Stromal cell of bone marrow (primary cell): ENCODE measurements at places on chromosomes 13 and 19.

DNA sequence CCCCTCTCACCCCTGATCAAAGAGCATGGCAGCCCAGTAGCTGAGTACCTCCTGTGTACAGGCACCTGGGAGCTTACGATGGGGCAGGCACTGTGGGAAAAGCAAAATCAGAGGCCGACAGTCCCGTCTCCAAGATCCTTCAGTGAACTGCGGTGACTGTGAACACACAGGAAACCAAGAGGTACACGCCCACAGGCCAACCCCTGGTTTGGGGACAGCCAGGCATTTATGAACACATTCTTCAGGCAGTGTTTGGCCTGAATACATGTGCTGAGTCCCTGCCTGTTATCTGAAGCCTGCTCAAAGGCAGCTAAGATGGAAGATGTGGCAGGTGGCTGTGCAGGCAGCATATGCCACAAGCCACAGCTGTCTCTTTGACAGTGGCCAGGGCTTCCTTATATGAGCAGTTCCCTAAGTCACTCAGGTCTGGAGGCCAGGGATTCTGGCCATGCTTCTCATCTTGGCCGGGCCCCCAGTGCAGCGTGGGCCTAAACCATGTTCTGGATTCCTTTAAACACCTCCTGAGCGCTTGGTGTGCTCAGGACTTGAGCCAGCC is 123.6 kb downstream of the UQCRFS1 start:
- no peak for DNase-seq

DNA sequence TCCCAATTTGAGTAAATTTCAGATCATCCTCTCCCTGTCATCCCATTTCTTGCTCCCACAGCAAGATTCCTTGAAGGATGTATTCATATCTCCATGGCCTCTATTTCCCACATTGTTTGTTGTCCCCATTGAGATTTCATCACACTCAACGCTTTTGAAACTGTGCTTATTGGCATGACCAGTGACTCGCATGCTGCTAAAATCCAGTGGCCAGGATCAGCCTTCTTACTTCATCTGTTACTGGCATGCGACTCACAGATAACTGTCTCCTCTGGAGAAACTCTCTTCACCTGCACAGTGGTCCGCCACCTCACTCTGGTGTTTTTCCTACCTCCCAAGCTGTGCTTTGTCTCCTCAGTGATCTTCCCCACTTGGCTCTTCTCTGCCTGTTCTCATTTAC is 95.8 kb downstream of the WASF3 start:
- peak; percentile 43 for DNase-seq

DNA sequence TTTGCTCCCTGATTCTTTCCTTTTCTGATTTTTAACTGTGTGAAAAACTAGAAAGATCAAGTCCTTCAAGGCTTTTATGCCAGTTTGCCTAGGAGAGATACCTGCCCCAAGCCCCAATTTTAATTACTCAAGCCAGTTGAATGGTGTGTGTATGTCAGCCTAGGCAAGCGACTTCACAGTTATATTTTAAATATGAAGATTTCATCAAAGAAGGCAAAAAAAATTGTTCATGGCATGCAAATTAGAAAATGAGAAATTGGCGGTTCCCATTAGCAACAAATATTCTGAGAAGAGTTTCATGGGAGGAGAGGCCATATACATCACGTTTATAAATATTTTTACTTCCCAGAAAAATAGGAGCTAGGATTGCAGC is 167.6 kb downstream of the SLC7A1 start:
- DNase-seq, result no peak

DNA sequence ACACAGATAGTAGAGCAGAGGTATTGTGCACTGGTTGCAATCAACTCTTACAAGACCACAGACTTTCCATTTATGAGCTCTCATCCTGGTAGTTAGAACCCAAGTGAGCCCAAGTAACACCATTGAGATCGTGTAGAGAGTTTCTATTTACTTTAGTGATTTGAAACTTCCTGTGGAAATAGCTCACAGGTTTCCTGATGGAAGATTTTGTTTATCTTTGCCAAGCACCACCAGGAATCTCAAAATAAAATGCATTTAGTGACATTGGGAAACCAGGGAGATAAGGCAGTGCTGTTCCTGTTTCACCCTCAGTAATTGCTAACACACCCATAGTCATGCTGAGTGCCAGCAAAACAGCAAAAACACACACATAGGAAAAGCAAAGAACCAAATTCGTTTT is 102.5 kb downstream of the FLT1 start:
- no peak for DNase-seq

DNA sequence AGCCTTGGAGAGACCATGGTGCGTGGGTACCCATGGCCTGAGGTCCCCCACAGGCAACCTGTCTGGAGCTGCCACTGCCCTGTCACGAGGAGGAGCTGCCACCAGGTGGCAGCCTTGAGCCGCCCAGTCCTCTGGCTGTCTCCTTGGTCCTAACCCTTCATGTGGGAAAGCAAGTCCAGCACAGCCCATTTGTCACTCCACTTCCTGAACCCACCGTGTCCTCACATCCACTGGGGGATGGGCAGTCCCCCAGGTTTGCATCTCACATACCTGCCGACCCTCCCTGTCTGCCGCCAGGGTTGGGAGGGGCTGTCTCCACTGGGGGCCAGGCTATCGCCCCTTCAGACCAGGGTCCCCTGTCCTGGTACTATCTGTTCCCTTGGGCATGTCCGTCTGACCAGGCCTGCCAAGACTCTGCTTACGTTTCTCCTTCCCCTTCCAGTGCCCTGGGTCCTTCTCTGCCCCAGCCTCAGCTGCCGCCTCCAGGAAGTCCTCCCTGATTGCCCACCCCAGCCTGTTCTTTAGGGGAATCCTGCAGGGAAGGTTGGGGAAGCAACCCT is 4.5 kb downstream of the FAM174C start:
- peak; percentile 54 for DNase-seq

- DNase-seq, result no peak
Measured at GRCh38 chr19:35776102-35776788, 881 bp downstream of the ARHGAP33 start.

GRCh38 chr19:5439452-5439851 is 15.8 kb upstream of the ZNRF4 start:
- no peak for DNase-seq

- no peak for DNase-seq
Measured at GRCh38 chr19:7670150-7670783, 1.4 kb downstream of the RETN start.

- DNase-seq, result no peak
Measured at GRCh38 chr13:26887594-26887993, 127.0 kb upstream of the GPR12 start.

DNA sequence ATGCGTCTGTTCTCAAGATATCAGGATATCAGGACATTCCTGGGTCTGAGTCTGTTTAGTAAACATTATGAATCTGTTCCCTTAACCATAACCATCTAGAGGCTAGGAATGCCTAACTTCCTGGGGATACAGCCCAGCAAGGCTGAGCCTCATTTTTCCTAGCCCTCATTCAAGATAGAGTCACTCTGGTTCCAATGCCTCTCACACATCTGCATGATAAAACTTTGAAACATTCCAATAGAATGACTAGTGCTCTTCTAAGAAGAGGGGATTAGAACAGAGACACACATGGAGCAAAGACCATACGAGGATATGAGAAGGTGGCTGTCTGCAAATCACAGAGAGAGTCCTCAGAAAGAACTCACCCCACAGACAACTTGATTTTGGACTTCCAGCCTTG is 20.6 kb upstream of the CABP5 start:
- DNase-seq, result no peak

GRCh38 chr13:88217883-88218282 is 546.7 kb downstream of the SLITRK5 start:
- DNase-seq, result no peak

- no peak for DNase-seq
Measured at GRCh38 chr19:17751912-17752273, 616 bp downstream of the FCHO1 start.

GRCh38 chr13:51781246-51782022 is 22.5 kb downstream of the DHRS12 start:
- no peak for DNase-seq

DNA sequence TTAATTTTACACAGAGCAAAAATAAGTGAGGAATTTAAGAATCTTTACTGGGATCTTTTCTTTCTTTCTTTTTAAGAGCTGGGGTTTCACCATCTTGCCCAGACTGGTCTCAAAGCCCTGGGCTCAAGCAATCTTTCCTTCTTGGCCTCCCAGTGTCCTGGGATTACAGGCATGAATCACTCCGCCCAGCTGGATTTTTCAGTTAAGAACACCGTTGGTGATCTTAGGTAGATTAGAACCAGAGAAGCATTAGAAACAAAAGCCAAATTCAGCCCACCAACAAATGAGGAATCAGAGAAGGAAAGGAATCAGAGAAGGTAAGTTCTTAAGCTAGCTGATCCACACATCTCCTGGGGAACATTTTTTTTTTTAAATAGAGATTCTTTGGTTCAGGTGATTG is 34.2 kb downstream of the EPSTI1 start:
- DNase-seq, result no peak

DNA sequence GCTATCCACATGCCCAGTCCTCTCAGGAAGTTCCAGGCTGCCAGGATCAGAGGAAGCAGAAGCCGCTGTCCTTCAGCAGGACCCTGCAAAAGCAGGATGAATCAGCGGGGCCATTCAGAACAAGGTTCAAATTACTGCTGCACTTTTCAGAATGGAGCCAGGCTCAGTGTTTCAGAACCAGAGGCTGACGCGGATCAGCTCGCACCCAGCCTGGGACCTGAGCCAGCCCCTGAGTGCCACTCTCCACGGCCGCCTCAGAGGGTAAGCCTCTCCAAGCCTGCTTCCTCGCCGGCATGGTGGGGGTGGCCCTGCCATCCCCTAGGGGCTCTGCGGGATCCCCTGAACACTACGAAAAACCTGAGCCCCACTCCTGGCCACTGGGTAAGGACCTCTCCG is 24.7 kb downstream of the RASA3 start:
- DNase-seq, result peak; percentile 69

DNA sequence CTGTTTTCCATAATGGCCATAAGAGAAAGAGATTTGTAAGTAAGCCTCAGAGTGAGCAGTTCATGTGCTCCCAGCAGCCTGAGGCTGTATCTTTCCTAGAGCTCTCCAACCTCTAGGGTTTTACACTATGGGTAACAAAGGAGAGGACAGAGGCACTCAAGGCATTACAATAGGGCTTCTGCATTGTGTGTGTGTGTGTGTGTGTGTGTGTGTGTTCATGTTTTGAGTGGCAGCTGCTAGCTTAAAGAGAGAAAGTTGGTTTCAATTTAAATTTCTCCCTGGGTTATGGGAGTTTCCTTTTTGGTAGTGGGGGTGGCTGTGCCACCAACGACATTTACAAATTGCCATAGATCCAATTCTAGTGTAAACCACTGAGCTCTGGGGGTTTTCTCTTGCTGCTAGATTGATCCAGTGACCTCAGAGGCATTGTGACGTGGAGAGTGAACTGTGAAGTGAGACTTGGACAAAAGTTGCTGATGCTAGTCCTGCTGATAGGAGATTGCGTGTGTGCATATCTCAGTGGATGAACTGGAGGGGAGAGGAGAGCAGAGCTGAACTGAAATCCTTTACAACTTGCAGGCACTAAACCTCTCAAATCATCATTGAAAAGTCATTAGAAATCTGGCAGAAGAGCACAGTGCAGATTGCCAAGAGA is 67.2 kb upstream of the OLFM4 start:
- DNase-seq, result no peak

DNA sequence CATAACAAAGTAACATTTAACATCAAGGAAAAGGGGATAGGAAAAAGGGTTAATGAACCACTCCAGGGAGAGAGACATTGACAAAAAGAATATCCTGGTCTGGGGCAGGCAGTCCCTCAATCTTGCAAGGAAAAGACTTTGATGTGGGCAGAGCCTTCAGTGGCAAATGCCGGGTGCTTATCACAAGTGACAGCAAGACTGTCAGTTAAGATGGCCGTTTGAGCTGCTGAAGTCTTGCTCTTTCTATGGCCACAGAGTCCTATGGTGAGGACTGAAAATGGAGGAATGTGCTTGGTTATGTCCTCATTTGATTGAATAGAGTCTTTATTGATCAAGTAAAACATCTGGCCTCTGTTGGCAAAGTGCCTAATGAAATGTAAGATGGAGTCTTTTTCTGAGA is 112.1 kb downstream of the B3GLCT start:
- no peak for DNase-seq

DNA sequence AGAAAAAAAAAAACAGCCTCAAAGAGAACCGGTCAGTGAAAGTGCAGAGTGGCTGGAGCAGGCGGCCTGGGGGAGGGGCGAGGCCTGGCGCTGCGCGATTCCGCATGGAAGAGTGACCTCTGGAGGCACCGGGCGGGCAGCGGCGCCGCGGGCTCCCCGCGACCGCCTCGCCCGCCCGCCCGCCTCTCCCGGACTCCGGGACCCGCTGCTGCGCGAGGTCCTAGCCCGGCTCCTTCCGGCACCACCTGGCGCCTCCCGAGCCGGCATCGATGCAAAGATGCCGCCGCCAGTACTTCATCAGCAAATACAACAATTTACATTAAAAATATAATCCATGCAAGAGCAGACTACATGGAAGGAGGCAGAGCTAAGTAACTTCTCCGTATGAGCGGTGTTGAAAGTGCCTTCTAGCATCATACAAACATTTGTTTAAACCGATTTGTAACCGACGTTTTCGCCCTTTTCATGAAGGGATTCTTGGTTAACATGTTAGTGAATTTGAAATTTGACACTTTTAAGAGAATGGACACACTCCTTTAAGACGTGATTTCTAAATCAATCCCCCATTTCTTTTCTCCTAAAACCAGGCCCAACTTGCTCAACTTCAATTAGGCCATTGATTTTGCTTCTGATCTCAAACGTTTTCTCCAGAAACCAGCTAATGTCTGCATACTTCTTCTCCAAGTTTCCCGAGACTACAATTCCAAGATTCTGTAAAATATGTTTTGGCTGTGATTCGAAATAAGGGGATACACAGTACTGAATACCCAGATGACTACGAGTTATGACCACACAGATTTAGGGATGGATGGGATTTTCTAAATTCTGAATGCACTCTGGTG is 2.1 kb downstream of the EFNB2 start:
- peak; percentile 59 for DNase-seq

DNA sequence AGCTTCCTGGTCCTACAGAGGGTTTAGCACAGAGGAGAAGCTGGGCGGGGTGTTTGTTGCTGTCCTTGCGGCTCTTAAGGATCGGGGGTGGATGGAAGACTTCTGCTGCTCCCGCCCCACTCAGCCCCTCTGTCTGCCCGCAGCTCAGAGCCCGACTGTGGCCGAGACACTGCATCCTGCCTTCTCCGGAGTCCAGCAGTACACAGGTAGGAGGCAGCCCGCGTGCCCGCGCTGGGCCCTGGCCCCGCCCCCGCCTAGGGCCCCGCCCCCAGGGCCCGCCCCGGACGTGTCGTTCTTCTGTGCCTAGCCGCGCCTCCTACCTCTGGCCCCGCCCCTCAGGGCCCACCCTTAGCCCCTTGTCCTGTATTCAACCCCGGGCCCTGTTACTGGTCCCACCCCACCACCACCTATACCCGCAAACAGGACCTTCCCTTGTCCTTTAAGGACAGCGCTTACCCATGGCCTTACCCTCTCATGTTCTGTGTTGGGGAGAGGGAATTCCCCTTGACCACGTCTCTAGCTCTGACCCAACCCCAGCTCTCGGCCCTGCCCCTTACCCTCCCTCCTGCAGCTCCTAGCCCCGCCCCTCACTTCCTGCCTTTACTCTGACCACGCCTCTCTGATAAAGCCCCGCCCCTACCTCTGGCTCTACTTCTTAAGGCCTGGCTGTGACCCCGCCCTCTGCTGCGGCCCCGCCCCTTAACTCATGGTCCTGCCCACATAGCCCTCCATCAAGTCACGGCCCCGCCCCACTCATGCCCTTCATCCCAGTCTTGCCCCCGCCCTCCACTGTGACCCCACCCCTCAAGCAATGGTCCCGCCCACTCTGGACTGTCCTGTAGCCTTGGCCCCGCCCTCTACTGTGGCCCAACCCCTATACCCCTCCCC is 60.5 kb downstream of the CELF5 start:
- no peak for DNase-seq
